ENCODE measurements at places on chromosomes 6 and 20.
A peak's percentile ranks its signal among the peaks of the same experiment; 100 is the strongest.

- DNase-seq: no peak
Measured at GRCh38 chr6:157020398-157020797, 243.2 kb downstream of the ARID1B start.

DNA sequence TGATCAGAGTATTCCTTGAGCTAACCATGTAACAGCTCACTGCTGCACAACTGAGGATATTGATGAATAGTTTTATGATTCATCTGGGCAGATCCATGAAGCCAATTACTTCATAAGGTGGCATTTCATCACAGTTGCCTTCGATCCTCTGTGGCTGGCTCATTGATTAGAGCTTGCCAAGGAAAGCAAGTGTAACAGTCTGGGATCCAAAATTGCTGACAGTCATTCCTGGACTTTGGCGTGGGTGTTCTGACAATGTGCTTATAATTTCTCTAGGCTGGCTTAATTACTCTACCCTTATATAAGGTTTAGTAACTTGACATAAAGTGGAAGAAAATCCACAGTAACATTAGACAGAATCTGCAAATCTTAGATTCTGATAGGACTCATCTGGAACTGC is 551.3 kb upstream of the CDH4 start:
- no peak for DNase-seq

DNA sequence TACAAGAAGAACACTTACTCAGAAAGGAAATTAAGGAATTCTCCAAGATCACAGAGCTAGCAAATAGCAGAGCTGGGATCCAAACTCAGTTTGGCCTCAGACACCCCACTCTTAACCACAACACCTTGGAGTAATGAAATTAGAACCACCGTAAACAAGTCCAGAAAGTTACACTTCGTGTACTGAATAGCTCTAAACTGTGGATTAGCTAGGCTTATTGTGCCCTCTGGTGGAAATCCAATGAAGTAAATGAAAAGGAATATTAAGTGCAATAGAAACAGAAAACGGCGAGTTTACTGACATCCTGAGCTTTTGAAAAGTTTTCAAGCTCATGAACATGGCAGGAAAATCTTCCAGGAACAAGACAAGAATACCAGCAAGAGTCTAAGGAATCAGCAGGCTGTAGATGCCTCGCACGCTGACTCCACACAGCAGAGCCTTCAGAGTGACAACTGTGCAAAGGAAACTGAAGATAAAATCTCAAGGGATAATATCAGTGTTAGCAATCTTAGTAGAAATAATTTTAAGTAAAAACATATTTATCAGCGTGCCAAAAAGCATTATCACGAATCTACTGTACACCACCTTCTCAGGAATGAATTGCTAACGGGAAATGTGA is 34.6 kb downstream of the FBXO5 start:
- no peak for DNase-seq

- DNase-seq: no peak
Measured at GRCh38 chr6:160996131-160996601, 4.6 kb downstream of the MAP3K4 start.

DNA sequence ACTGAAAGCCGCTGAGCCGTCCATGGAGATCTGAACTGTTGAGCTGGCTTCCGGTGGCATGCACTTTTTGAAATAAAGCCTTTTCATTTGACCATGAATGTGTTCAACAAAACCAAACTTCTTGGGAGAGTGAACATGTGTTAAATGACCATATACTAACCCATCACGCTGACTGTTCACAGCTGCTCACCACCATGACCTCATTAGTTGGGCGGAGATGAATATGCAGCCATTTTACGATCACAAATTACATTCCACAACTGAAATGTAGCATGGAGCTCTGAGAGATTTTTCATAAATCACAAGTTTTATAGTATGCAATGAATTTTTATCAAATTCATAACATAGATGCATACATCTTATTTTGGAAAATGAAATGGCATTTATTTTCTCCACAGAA is 4.2 kb downstream of the RAMACL start:
- no peak for DNase-seq

GRCh38 chr20:24605937-24606455 is 136.6 kb downstream of the SYNDIG1 start:
- DNase-seq: no peak

DNA sequence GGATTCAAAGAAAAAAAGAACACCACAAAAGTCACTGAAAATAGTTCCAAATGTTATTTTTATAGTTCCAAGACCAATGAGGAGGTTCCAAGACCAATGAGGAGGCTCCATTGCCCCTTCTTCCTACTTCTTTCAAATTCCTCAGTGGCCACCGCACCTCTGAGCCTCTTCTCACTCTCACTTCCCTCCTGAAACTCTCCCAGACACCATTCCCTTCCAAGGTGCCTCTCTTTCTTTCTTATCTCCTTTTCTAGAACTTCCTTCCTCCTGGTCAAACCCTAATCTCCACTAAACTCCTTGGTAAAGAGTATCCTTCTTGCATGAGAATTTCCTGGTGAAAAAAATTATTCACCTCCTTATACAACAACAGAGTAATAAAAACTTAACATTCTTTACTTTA is 20.4 kb upstream of the MCUR1 start:
- DNase-seq: no peak

GRCh38 chr6:38580030-38580429 is 59.7 kb downstream of the BTBD9 start:
- DNase-seq: no peak

DNA sequence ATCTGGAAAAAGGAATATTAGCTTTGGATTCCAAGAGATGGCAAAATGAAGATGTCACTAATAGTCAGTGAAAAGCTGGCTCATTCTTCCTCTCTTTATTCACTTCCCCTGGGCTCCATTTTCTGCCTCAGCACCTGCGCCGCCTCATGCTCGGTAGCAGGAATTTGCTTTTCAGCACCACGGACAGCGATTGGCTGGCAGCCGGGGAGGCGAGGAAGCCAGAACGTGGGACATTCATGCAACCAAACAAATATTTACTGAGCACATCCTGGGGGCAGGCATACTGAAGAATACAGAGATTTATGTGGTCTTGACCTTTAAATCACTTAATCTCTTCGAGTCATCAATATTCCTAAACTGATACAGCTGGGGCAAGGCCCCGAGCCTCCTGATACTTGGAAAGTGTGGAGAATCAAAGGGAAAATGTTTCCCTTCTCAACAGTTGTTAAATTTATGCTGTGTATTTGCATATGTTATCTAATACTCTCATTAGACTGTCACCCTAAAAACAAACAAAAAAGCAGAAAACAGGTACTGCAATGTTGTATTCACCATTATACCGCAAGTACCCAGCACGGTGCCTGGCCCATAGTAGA is 12.1 kb upstream of the PDYN start:
- DNase-seq: no peak

DNA sequence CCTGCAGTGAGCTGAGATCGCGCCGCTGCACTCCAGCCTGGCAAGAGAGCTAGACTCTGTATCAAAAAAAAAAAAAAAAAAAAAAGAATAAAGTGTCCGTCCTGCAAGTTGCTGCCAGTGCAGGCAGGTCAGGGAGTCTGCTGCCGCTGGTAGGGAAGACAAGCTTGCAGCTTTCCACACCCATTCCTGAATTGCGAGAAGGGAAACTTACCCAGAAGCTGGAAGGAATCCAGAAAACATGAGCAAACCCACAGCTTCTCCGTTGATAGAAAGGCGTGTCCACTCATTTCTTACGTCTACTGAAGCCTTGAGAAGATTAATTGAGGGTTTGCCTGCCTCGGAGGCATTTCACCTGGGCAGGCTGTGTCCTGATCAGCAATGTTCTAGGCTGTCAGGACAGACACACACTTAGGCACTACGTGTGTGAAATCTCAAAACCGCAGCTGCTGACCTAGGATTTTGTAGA is 61.6 kb upstream of the DSP start:
- peak; percentile 100 for DNase-seq

GRCh38 chr20:50434653-50435396 is 75.4 kb upstream of the PTPN1 start:
- DNase-seq: no peak

DNA sequence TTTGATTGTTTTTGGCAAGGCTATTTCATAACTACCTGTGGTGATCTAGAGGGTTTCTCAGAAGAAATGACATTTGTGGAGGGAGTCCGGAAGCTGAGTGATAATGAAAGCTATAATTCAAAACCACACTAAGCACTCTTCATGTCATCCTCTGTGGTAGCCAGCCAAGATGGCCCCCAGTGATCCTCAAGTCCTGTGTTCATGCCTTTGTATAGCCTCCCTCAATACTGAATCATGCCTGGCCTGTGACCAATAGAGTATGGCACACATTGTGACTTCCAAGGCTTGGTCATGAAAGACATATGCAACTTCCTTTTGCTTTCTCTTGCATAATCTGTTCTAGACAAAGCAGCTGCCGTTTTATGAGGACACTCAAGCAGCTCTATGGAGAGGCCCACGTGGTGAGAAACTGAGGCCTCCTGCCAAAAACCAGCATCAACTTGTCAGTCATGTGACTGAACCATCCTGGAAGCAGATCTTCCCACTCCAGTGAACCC is 12.8 kb upstream of the DNAAF9 start:
- DNase-seq: peak; percentile 81

DNA sequence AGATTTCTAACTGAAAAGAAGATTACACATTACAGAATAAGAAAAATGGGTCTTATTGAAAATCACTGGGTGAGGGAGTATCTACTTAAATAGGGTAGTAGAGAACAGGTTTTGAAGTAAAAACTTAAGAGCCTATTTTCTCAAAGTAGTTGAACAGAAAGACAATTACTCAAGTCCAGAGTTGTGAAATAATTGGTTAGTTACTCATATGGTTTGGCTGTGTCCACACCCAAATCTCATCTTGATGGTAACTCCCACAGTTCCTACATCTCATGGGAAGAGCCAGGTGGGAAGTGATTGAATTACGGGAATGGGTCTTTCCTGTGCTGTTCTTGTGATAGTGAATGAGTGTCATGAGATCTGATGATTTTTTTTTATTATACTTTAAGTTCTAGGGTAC is 1035.3 kb upstream of the GJE1 start:
- DNase-seq: no peak

DNA sequence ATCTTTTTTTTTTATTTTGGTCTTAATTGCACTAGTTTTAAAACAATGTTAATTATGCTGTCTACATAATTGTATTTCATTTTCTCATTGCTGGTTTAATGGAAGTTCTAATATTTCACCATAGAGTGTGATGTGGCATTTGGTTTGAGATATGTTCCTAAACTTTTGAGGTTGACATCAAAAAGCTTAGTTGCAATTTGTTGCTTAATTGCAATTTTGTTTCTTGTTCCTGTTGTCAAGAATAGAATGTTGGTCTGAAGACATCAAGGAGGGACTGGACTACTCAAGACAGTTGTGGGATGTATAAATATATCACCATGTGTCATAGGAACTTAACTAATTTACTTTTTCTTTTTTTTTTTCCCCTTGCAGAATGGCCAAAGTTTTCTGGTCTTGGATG is 12.5 kb downstream of the HSF2 start:
- DNase-seq: no peak

All from keratinocyte (primary cell).